ENCODE measurements at places on chromosomes 6 and 20. TPM values are rescaled to one million over a fixed set of nuclear protein-coding genes. Genes with fewer than 3 reads are reported as not detected.

The FAM217A gene
- total RNA-seq, result not detected

The CYP24A1 gene
- total RNA-seq, result not detected

The OPRM1 gene
- not detected for total RNA-seq

The KCNQ5 gene
- under 0.01 TPM for total RNA-seq

The GNRH2 gene
- total RNA-seq, result 0.09 TPM

The BPIFB4 gene
- total RNA-seq, result not detected

The FKBP1C gene
- 1.5 TPM for total RNA-seq

The ZFP57 gene
- not detected for total RNA-seq

The PPP1R3G gene
- 0.52 TPM for total RNA-seq

The HLA-DOA gene
- not detected for total RNA-seq

The CHRNA4 gene
- not detected for total RNA-seq

The CST4 gene
- not detected for total RNA-seq

The NNAT gene
- not detected for total RNA-seq

The MEI4 gene
- not detected for total RNA-seq

The CLPSL1 gene
- total RNA-seq, result not detected

The PIM1 gene
- total RNA-seq, result 0.54 TPM

The KHDC1L gene
- total RNA-seq, result not detected

The TMEM14B gene
- total RNA-seq, result 58.1 TPM

The CHMP4B gene
- total RNA-seq, result 39.9 TPM

The CALHM5 gene
- total RNA-seq, result 1.3 TPM

The RIPPLY2 gene
- 0.17 TPM for total RNA-seq

The KHDC3L gene
- total RNA-seq, result not detected

The FOXQ1 gene
- not detected for total RNA-seq

The MUC21 gene
- total RNA-seq, result not detected

The MAFB gene
- total RNA-seq, result 4.7 TPM

The ZNF322 gene
- 16.6 TPM for total RNA-seq

The EFCAB8 gene
- total RNA-seq, result under 0.01 TPM

The BMP7 gene
- not detected for total RNA-seq

The ROMO1 gene
- total RNA-seq, result 337 TPM

The CCN2 gene
- 256 TPM for total RNA-seq

The LAMA4 gene
- total RNA-seq, result 536 TPM

The SOBP gene
- 2.2 TPM for total RNA-seq

The TSHZ2 gene
- total RNA-seq, result 4.4 TPM

The GPR63 gene
- total RNA-seq, result under 0.01 TPM

The HLA-DPA1 gene
- 4.6 TPM for total RNA-seq

The DNAH8 gene
- total RNA-seq, result under 0.01 TPM

The HMGCLL1 gene
- total RNA-seq, result not detected

The AGPAT4 gene
- total RNA-seq, result 12.9 TPM

The OR2H1 gene
- total RNA-seq, result not detected

The HLA-DPB1 gene
- total RNA-seq, result 10.0 TPM

The RAB32 gene
- 90.7 TPM for total RNA-seq

The SAMD3 gene
- total RNA-seq, result not detected

The SPDEF gene
- total RNA-seq, result not detected

The PSMB9 gene
- total RNA-seq, result 27.8 TPM

The TULP1 gene
- total RNA-seq, result not detected

The EEF1A2 gene
- total RNA-seq, result 7.9 TPM

The FOXA2 gene
- total RNA-seq, result not detected

The CALHM4 gene
- 0.11 TPM for total RNA-seq

The SIGLEC1 gene
- not detected for total RNA-seq

The SIRPG gene
- total RNA-seq, result not detected
